ENCODE measurements at places on chromosomes 2 and 18. TPM values are rescaled to one million over a fixed set of nuclear protein-coding genes. Genes with fewer than 3 reads are reported as not detected.

- no peak for DNase-seq
These were observed 39.5 kb upstream of the SLC14A1 start for GRCh38 chr18:45684341-45685115.

- DNase-seq = no peak
These were observed 2.2 kb downstream of the CCDC102B start for GRCh38 chr18:68800075-68800474.

DNA sequence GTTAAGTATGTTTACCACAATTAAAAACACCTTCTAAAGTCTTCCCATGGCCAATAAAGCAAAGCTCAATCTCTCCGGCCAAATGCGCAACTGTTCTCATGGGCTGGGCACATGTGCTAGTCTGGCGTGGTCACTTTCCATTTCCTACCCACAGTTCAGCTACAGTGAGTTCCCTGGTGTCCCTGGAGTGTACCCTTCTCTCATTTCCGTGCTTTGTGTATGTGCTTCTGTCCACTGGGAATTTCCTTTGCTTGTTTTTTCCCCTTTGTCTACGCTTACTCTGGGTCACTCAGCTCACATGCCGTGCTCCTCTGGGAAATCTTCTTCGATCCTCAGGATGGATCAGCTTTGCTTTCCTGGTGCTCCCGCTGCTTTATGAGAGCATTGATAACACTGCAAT, 69.6 kb upstream of the GYPC start:
- no peak for DNase-seq

- no peak for DNase-seq
These were observed 1464.9 kb downstream of the SUCLG1 start for GRCh38 chr2:82994151-82994550.

GRCh38 chr2:33484042-33484621, 7.7 kb downstream of the RASGRP3 start:
- DNase-seq = no peak

GRCh38 chr2:218216336-218216673, 684 bp upstream of the ARPC2 start:
- DNase-seq = no peak

The FAM110C gene
- 6.2 TPM for polyA plus RNA-seq

The SLC9A4 gene
- polyA plus RNA-seq = not detected

The GULP1 gene
- polyA plus RNA-seq = 33.7 TPM

The CENPA gene
- polyA plus RNA-seq = 11.6 TPM

The TMEM178A gene
- 2.7 TPM for polyA plus RNA-seq

Measured in small intestine (tissue), 16 donors.